ENCODE measurements at places on chromosomes 7 and 10.

- DNase-seq = no peak
Observed at GRCh38 chr7:137345799-137346449, 2.4 kb upstream of the PTN start.

GRCh38 chr7:106692450-106693051 lies 31.6 kb upstream of the CCDC71L start:
- DNase-seq = no peak

GRCh38 chr10:30820261-30820991 lies 190.9 kb upstream of the LYZL2 start:
- no peak for DNase-seq

DNA sequence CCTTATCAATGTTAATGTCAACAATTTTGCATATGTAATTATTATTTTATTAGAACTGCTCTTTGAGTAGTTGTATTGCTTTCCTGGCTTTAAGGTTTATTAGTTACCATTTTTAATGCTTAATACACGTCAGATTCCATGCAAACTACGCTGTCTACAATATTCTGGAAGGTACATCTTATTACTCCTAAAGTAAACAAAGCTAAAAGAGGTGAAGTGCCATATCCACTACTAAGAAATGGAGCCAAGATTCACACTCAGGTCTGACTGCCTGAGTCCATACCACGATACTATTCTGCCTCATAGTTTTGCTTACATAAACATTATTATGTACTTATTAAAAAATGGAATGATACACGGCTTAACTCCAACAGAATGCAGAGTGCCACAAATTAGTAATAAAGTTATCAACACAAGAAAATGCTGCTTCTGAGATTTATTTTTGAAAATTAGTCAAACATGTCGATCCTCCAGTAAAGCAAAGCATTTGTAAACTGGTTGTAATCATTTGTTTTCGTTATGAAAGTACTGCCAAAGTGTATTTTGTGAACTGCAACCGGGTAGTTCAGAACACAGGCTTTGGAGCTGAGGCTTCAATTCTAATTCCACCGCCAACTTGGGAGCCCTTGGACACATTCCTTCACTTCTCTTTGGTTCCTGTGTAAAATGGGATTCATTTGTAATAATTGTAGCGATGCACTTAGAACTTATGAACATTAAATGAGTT lies 1.1 kb upstream of the DMTF1 start:
- DNase-seq = no peak

- DNase-seq = no peak
Observed at GRCh38 chr10:23291551-23292334, 52.9 kb downstream of the C10orf67 start.

- DNase-seq = no peak
Observed at GRCh38 chr7:102061981-102062390, 224.7 kb upstream of the SH2B2 start.

DNA sequence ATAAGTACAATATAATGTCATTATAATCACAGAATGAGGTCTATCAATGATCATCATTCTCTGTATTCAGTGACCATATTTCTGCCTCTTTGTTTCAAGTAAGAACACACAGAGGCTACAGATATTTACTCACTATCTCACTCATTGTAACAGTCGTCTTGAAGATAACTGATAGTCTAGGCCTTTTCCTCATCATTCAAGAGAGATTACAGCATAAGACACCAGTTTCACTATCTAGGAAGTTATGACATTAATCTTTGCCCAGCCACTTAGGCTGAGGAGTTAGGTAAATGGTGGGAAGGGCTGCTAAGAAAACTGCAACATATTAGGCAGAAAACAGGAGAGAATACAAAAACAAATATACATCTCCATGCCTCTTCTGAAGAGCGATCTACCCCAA lies 125.3 kb downstream of the CHCHD3 start:
- no peak for DNase-seq

DNA sequence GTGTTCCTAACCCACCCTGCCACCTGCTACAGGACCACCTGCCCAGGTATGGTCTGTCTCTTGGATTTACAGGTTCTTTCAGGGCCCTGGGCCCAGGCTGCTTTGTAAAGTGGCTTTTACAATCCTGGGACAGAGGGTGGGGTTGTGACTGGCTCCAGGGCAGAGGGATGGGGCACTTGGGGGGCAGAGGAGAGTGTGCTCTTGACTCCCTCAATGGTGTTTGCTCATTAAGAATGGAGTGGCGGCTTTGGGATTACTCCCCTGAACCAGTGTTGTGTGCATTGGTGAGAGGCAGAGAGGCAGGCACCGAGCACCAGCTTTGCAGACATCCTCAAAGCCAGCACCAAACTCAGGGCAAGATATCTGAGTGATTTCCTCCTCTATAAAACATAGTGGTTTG lies 43.5 kb downstream of the VWA2 start:
- no peak for DNase-seq

- DNase-seq = no peak
Observed at GRCh38 chr7:131105294-131105798, 222.3 kb upstream of the MKLN1 start.

- DNase-seq = no peak
Observed at GRCh38 chr10:50395271-50395670, 144.0 kb upstream of the ASAH2 start.

GRCh38 chr7:51249991-51250390 lies 66.6 kb downstream of the COBL start:
- no peak for DNase-seq

DNA sequence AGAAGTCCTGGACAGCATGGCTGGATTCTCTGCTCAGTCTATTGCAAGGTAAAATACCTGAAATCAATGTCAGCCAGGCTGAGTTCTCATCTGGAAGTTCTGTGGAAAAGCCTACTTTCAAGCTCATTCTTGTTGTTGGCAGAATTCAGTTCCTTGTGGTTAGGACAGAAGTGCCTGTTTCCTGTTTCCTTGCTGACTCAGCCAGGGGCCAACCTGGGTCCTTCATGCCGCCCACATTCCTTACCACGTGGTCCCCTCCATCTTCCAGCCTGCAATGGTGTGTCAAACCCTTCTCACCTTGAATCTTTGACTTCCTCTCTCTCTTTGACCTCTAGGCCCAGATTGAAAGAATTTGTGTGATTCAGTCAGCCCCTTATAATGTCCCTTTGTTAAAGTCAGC lies 197.1 kb upstream of the STK17A start:
- DNase-seq = peak; percentile 50

GRCh38 chr10:625751-626711 lies 63.4 kb downstream of the DIP2C start:
- no peak for DNase-seq

DNA sequence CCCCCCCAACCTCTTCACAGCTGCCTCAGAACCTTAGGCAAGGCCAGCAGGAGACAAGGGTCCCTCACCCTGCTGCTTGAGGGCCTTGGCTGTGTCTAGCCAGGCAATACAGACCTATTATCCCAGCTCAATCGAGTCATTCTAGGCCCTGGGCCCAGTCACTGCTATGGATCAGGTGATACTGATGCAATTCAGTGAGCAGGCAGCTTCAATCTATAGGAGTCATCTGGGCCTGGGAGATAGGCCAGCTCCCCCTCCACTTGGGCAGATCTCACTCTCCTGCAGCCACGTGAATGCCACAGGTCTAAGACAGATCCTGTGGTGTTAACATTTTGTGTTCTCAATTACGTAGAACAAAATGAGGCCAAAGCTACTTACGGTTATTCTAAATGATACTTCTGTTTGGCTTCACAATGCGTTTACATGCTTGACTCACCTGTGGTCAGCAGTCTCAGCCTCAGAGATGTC lies 68.0 kb upstream of the LRRC4 start:
- DNase-seq = peak; percentile 34

DNA sequence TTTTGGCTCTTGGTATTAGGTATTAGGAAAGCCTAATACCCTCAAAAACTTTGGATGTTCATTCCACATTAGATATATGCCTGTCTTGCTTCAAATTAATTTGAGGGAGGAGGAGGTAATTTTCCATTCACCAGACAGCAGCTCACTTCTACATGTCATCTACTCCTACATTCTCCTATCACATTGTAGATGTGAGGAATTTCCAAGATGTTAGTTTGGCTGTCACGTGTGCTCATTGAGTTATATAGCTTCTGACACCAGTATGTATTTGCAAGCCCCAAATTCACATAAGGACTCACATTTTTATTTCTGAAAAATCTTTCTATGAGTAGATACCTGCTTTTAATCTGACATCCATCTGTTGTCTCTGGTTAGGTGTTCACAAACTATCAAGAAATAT lies 22.5 kb upstream of the SMKR1 start:
- no peak for DNase-seq

- peak; percentile 17 for DNase-seq
Observed at GRCh38 chr10:124091646-124092249, 1.6 kb downstream of the CHST15 start.

- peak; percentile 61 for DNase-seq
Observed at GRCh38 chr7:8261711-8262695, at the start of gene ICA1. ICA1 (minus strand) TSS chr7:8262167; CDS start chr7:8235926, 26,241 bp downstream.

- no peak for DNase-seq
Observed at GRCh38 chr7:136049117-136049516, 72.0 kb upstream of the MTPN start.

DNA sequence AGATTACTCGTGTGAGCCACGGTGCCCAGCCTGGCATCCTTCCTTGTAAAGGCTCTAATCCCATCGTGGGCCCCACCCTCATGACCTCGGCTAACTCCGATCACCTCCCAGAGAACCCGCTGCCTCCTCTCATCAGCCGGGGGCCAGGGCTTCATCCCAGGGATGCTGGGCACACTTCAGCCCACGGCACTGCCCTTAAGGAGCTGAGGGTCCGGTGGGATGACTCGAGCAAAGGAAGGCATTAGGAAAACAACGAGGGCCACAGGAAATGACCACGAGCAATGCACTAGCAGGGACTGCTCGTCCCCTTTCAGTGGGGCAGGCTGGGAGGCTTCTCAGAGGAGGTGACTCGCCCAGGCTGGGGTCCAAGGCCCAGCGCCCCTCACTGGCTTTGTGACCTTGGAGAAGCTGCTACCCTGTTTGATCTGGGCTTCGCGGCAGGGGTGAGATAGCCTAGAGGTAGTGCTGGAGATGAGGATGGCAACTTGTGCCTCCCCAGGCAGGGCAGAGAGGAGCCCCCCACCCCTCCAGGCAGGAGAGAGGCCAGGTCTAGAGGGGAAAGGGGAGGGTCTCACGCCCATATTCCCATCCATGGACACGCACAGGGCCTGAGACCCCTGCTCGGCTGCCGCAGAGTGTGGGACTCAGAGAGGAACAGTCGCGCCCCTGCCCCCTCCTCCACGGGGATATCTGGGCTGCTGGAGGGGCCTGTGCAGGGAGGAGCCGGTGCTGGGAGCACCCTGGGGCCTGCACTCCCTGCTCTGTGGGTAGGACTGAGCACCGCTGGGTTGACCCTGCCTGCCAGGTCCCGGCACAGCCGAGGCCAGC lies 26.8 kb downstream of the ELFN1 start:
- no peak for DNase-seq

- no peak for DNase-seq
Observed at GRCh38 chr7:3119963-3120362, 76.3 kb upstream of the CARD11 start.

- DNase-seq = no peak
Observed at GRCh38 chr10:14653271-14654161, 121.2 kb downstream of the FAM107B start.

DNA sequence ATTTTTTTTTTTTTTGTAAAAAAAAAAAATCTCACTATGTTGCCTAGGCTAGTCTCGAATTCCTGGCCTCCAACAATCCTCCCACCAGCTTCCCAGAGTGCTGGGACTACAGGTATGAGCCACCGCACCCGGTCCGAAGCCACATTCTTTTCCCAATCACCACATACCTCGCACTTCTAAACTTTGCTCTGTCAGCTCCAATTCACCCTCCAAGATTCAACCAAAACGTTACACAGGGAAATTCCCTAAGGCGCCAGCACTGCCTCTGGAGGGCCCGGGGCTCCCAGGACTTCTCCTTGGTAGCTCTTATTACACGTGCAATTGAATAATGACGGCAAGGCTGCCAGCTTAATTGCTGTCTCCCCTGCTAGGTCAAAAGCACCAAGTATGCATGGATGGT lies 10.3 kb upstream of the DNAAF5 start:
- no peak for DNase-seq

DNA sequence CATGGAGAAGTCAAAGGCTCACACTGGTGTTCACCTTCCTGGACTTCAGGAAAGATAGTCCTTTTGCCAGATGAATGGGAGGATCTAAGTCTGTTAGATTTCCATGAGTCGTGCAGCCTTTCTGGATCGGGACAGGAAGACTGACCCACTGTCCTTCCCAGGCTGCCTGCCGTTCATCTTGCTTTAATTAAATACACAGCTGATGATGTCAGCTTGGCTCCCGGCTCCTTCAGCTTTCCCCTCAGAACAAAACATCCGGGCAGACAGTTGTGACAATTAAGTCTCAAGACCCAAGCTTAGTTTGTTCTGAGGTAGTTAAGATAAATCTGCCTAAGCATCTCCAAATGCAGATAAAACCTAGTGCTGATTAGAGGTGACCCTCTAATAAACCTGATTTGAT lies 58.6 kb downstream of the AUTS2 start:
- DNase-seq = no peak

DNA sequence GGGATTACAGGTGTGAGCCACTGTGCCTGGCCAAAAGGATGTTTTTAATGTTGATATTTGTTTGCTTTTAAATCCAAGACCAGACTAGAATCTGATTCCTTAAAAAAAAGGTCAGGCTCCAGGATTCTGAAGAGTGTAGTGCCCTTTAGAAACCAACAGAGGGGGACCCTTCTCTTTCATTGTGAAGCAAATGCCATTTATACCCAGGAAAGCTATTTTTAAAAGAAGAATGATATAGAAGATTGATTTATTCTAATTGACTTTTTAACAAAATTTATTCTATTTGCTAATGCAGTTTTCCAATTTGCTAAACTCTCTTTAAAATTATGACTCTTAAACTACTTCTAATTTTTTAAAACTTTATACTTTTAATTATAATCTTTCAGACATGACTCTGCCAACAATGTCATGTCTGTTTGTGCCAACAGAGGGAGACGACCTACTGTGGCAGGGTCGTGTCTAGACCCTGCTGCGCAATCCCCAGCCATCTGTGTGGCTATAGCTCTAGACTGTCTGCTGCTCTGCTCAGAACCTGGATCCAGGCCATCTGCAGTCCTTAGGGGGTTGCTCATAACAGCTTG lies 201.0 kb upstream of the IMMP2L start:
- DNase-seq = peak; percentile 11

GRCh38 chr10:48923748-48924147 lies 15.9 kb downstream of the LRRC18 start:
- DNase-seq = no peak

- no peak for DNase-seq
Observed at GRCh38 chr7:19963695-19964094, 190.3 kb upstream of the TMEM196 start.

DNA sequence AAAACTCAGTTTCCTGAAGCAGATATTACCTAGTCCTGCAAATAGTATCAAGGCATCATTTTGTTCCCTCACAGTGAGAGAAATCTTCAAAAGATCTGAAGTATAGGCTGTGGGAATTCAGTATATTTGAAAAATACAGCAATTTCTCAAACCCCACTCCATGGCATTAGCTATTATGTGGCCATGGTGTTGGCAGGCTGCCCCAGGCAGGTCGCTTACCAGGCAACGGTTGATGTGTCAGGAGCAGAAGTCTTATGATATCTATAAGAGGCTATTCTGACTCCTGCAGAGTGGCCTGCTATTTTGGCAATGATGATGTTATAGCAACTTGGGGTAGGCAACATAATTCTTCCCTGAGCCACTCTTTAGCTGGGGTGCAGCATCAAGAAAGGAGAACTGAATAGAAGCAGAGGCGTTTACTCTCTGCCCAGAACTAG lies 187.9 kb downstream of the PLXDC2 start:
- no peak for DNase-seq

GRCh38 chr10:12980713-12981306 lies 20.7 kb downstream of the CCDC3 start:
- no peak for DNase-seq

Data from activated CD4-positive, alpha-beta T cell treated with anti-CD3 and anti-CD28 coated beads for 36 hours (primary cell).